Putamen (tissue), 1 donor: ENCODE measurements at places on chromosomes 16 and 17.
A peak's percentile ranks its signal among the peaks of the same experiment; 100 is the strongest.

- no peak for DNase-seq
Observed at GRCh38 chr16:11977376-11978041, 975 bp downstream of the SNX29 start.

GRCh38 chr17:32876417-32877163 is at the start of gene MYO1D:
Gene MYO1D (minus strand): TSS chr17:32877124. CDS start chr17:32876872, 252 bp downstream.
- DNase-seq = peak; percentile 43

- DNase-seq = no peak
Observed at GRCh38 chr16:22882981-22883380, 69.0 kb downstream of the HS3ST2 start.

DNA sequence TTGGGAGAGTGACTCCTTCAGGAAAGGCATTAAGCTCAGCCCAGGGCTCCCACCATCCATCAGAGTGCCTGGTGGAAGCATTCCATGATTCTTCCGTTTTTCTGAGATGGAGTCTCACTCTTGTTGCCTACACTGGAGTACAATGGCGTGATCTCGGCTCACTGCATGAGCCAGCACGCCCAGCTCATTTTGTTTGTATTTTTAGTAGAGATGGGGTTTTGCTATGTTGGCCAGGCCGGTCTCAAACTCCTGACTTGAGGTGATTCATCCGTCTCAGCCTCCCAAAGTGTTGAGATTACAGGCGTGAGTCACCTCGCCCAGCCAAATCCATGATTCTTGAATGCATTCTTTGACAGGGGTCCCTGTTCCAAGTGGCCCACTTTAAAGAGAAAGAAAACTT is 23.1 kb downstream of the MIS12 start:
- DNase-seq = no peak

GRCh38 chr17:41535764-41536481 is 7.8 kb upstream of the KRT19 start:
- DNase-seq = no peak

DNA sequence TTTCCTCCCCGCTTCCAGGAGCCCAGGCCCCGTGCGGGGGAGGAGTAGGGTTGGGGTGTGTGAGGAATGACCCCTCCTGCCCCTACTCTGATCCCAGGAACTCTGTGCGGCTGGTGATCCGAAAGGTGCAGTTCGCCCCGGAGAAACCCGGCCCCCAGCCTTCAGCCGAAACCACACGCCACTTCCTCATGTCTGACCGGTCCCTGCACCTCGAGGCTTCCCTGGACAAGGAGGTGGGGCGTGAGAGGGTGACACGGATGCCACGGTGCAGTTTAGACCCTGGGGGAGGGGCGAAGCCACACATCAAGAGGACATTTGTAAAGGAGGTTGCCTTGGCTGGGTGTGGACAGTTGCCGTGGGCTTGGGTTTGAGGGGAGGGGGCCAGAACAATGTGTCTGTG is 7.4 kb downstream of the ARRB2 start:
- DNase-seq = no peak

GRCh38 chr17:9228408-9229159 is 207.3 kb downstream of the NTN1 start:
- no peak for DNase-seq

GRCh38 chr17:82031303-82031884 is at the start of gene RAC3:
Gene RAC3 (plus strand): TSS chr17:82031678. CDS start chr17:82031762, 84 bp downstream.
- no peak for DNase-seq

DNA sequence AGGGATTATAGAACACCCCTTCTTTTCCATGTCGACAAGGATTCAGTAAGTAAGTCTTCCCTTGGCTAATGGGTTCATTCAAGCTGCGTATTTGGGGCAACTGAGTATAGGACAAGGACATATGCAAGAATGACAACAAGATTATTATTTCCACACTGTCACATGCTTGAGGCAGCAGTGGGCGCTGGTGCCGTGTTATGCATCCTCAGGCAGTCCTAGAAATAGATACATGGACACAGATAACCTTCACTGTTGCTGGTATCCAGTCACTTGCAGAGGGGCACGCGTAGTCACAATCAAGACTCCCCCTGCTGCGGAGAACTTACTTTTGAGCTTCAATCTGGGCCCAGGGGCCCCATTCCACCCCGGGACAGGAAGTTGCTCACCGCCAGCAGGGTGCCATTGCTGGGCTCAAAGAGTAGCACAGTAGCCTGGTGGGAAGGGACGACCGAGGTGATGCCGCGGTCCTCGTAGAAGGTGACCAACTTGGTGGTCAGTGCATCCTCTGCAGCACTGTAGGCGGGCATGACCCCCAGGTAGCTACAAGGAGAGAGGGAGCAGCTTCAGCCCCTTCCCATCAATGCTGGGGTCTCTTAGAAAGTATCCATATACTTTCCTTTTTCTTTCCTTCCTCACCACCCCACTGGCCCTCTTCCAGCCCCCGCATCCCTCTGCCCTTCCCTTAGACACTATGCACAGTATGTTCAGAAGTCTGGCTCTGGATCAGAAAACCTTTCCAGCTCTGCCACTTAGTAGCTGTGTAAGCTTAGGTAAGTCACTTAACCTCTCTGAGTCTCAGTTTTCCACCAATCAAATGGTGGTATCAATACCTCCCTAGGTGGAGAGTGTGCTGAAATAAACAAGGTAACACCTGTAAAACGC is 804 bp downstream of the CRYM start:
- no peak for DNase-seq

DNA sequence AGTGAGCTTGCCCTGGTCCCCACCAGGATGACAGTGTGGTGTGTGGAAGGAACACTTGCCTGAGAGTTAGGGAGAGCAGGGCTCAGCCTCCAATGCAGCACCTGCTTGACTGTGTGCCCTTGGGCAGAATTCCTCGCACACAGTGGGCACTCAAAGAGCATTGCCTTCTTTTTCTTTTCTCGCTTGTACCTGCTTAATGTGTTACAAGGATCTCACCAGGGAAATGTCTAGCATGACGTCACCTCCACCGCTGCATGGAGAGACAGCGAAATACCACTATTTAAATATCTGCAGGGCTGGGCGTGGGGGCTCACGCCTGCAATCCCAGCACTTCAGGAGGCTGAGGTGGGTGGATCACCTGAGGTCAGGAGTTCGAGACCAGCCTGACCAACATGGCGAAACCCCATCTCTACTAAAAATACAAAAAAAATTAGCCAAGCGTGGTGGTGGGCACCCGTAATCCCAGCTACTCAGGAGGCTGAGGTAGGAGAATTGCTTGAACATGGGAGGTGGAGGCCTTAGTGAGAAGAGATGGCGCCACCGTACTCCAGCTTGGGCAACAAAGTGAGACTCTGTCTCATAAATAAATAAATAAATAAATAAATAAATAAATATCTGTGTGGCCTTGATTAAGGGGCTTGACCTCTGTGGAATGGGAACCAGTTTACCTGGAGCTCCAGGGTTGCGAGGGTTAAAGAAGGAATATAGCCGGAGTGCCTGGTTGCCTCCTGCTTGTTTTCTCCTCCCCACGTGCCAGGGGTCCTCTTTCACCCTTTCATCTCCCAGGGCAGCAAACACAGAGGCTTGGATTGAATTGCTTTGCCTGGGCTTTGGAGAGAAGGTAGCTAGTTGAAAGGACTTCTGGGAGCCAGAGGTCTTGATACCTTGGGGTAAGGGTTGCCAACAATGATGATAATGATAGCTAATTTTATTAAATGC is 16.3 kb downstream of the SNX29 start:
- DNase-seq = no peak

DNA sequence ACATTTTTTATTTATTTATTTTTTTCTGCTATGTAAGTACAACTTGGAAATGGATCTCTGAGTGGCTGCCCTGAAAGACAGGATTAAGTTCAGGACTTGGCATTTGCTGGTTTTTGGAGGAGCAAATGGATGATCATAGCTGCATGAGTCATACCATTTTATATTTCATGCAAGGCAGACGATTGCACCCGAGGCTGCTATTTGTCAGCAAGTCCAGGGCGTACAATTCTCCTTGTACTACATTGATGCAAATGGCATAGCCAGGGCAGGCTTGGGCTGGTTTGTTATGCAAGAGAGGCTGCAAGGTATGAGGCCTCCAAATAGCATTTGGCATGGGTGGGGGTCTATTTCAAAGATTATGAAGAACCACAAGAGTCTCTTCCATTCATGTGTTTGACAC is 81.2 kb upstream of the CACNG3 start:
- no peak for DNase-seq

GRCh38 chr17:18992454-18993130 is 12.0 kb downstream of the FAM83G start:
- DNase-seq = no peak

GRCh38 chr17:44335564-44335963 is 9.5 kb upstream of the GRN start:
- DNase-seq = no peak

DNA sequence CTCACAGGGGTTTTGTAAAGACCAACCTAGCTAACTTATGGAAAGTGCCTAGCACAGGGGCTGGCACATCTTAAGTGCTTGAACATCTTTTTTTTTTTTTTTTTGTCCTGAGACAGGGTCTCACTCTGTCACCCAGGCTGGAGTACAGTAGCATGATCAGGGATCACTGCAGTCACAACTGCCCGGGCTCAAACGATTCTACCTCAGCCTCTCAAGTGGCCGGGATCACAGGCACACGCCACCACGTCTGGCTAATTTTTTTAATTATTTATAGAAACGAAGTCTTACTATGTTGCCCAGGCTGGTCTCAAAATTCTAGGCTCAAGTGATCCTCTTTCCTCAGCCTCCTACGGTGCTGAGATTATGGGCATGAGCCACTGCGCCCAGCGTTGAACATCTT is 1.3 kb downstream of the LYRM9 start:
- no peak for DNase-seq

DNA sequence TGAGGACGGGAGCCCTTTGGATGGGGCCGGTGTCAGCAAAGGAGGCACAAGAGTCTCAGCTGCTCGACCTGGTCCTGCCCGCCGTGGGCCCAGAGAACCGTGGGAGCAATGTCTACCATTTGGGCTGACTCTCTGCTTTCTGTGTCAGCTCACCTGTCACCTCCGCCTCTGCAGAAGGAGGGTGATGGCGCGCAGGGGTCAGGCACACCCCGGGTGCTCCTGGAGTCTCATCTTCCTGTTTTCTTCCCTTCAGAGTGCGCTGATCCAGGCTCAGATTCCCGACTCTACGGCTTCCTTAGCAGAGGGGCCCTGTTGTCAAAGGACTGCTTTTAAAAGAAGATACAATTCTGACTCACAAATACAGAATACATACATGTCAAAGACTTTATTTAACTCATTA is 167.1 kb downstream of the BANP start:
- no peak for DNase-seq

GRCh38 chr17:56111706-56112485 is 41.4 kb upstream of the ANKFN1 start:
- no peak for DNase-seq

- DNase-seq = no peak
Observed at GRCh38 chr17:80615376-80615775, 70.7 kb downstream of the RPTOR start.

DNA sequence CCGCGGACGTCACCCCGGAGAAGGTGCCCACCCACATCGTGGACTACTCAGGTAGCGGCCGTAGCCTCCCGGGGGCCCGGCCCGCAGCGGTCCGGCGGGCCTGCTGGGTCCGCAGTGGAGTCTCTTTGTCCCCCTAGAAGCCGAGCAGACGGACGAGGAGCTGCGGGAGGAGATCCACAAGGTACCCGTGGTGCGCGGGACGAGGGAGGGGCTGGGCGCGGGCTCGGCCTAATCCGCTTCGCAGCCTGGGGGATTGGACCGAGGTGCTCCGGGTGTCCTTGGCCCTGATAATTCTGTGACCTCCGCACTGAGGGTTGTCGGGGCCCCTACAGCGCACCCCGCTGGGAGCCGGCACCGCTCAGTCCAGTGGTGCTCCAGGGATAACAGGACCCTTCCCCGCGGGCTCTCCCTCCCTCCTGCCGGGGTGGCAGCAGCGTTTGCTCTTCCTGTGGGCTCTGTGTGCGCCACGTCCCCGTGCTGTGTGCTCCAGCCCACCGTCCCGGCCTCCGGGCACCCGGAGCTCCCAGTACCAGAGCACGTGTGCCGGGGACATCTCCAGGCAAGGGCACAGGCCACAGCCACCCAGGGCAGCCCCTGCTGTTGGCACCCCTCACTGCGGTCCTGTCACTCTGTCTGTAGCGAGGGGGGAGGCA is 713 bp downstream of the RHOT2 start:
- no peak for DNase-seq

GRCh38 chr16:86939609-86940008 is 361.3 kb downstream of the FOXL1 start:
- DNase-seq = no peak

- DNase-seq = no peak
Observed at GRCh38 chr16:74264811-74265210, 31.8 kb upstream of the PSMD7 start.

DNA sequence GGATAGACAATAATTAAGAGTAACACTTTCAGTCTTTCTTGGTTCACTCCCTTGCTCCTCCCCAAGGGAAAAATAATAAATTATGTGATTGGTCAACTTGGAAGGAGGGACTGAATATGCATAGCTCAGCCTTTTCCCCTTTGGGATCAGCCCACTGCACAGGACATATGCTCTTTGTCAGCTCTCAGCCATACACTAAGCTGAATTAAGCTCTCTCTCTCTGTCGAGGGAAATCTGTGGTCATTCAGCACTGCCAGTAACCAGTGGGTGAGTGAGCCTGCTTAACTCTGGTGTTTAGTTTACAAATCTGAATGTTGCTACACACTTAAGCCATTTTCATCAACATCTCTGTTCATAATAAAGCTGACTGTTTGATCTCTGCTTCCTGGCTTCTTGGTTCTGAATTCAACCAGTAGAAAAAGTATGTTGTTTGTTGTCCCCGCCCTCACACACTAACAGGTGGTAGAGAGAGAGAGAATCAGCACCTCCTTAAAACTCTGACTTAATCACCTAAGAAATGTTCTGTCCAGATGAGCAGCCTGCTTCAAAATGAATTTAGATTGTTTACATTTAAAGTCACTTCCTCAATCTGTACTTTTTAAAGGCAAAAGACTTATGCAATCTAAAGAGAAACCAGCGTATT is 102.3 kb upstream of the C17orf78 start:
- DNase-seq = no peak

GRCh38 chr17:42918902-42919521 is 18.4 kb downstream of the G6PC1 start:
- DNase-seq = no peak

DNA sequence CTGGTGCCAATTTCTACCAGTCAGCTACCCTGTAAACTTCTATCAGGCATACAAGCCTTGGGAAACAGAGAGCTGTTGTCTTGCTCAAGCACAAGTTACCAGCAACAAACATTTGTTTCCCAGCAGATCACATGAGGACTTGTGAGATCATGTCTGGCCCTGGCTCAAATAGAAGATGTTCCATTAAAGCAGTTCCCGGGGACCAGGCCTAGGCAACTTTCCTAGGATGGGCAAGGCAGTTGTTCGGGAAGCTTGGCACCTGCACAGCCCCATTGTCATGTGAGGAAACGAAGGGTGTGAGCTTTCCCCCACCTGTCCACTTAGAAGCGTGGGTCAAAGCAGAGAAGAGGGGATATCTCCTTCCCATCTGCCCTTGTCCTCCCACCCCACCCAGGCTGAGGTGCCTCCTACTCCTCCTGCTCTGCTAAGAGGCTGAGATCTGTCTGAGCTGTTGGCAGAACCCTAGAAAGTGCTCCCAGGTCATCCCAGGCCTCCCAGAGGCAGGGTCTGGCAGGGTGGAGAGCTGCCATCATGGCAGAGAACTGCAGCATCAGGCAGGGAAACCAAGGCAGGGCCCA is 11.2 kb upstream of the SLC47A2 start:
- peak; percentile 94 for DNase-seq

GRCh38 chr16:71896764-71897368 is 1.5 kb downstream of the IST1 start:
- DNase-seq = no peak

GRCh38 chr16:10878644-10879501 is 1.9 kb downstream of the CIITA start:
- no peak for DNase-seq

GRCh38 chr16:17380613-17381012 is 90.1 kb downstream of the XYLT1 start:
- DNase-seq = no peak

GRCh38 chr16:57770361-57770760 is 31.9 kb downstream of the KIFC3 start:
- no peak for DNase-seq
